ENCODE measurements at places on chromosomes 7 and 10.

GRCh38 chr10:120012131-120012400 lies 119.5 kb downstream of the SEC23IP start:
- DNase-seq, result no peak

DNA sequence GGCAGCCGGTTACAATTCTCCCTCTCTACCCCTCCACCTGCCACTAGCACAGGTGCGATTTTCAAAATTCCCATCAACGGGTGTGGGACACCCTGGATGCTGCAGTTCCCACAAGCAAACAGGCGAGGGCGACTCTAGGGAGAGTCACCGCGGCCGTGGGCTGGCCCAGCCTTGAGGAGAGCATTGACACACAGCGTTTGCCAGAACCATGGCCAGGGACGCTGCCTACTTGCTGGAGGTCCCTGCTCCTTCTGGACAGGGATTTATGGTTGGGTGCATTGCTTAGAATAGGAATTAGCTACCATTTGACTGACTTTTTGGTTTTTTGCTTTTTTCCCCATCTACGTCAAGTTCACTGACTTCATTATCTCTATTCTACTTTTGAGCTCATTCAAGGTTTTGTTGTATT lies 19.0 kb upstream of the CLDN4 start:
- peak; percentile 66 for DNase-seq

GRCh38 chr10:23656735-23657134 lies 217.9 kb downstream of the OTUD1 start:
- DNase-seq, result no peak

GRCh38 chr10:34590793-34591192 lies 224.3 kb downstream of the PARD3 start:
- DNase-seq, result no peak

Measured in NCI-H345 (cell line).